ENCODE measurements at places on chromosomes 16 and 17. TPM values are rescaled to one million over a fixed set of nuclear protein-coding genes. Genes with fewer than 3 reads are reported as not detected.

DNA sequence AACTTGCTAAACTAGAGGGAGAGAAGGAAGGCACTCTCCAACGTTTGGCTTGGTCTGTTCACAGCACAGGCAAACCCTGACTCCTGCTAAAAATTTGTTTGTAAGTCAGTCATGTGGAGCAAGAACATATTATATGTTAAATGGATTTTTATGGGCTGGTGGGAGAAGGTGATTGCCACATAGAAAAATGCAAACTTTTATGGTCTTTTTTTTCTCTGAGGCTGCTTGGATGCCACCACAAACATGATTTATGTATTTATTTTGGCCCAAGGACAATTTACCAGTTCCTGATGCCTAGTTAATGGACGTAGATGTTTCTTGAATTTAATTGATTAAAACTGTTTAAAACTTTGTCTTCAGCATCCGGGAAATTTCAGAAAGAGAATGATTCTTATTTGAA, 274.2 kb upstream of the MYOCD start:
- no peaks in the 10 kb centered on the region for H3K4me1 ChIP-seq
- no peaks in the 10 kb centered on the region for H3K36me3 ChIP-seq
- no peak overlapping the region for H3K27ac ChIP-seq
- DNase-seq: no peak

DNA sequence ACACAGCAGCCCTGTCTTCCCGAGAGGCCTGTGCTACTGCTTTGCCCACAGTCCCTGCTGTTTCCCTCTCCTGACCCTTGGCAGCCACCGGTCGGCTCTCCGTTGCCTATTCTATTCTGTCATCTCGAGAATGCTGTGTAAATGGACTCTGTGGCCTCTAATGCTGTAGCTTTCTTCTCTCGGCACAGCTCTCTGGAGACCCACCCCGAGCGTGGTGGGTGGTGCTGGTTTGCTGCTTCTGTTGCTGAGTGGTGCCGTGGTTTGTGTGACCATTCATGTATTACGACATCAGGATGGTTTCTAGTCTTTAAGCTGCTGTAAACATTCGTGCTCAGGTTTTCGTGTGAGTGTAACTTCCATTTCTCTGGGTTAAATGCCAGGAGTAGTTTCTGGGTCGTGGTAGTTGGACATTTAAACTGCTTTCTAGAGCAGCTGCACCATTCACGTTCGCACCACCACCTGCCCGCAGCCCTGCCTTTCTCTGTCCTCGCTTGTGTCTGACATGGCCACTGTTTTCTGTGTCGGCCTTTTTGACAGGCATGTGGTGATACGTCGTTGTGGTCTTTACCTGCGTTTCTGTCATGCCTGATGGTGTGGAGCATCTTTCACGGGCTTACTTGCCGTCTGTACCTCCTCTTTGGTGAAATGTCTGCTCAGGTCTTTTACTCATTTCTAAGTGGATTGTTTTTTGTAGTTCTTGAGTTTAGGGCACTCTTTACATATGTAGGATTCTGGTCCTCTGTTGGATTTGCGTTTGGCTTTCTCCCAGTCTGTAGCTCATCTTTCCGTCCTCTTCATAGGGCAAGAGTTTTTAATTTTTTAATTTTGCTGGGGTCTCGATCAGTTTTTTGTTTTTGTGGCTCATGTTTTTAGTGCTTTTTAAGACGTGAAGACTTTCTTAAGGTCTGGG, 47.7 kb upstream of the ZNF750 start:
- DNase-seq: no peak
- H3K4me3 ChIP-seq: no peak overlapping the region
- peaks cover 21% of the 10 kb centered on the region for H3K36me3 ChIP-seq
- H3K27ac ChIP-seq: peak overlapping the region; percentile 38
- peaks cover 56% of the 10 kb centered on the region for H3K4me1 ChIP-seq

DNA sequence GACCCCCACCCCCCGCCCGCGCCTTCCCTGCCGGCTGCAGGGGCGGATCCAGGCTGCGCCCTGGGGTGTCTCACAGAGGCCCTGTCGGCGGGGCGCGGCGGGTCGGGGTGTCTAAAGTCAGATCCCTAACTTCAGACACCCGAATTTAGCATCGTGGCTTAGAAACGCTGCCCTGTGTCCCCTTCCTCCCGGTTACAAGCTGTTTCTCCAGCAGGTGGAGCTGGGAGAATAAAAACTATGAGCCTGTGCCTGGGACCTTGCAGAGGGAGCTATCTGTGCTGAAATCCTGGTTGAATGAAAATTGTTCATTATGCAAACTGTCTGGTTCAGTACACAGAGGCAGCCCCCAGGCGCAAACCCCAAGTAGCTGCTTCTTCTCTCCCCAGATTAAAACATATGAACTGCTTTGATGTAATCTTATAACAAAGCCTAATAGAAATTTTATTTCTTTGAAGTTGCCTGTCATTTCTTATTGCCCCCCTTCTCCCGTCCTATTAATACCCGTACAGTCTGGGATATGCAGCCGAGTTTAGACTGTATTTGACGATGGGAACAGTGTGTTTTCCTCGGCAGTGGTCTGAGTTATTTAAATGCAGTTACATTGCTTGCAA, 79.0 kb downstream of the RPA1 start:
- no peaks in the 10 kb centered on the region for H3K36me3 ChIP-seq
- no peak overlapping the region for H3K4me3 ChIP-seq
- DNase-seq: peak; percentile 66
- peaks cover 2% of the 10 kb centered on the region for H3K4me1 ChIP-seq

DNA sequence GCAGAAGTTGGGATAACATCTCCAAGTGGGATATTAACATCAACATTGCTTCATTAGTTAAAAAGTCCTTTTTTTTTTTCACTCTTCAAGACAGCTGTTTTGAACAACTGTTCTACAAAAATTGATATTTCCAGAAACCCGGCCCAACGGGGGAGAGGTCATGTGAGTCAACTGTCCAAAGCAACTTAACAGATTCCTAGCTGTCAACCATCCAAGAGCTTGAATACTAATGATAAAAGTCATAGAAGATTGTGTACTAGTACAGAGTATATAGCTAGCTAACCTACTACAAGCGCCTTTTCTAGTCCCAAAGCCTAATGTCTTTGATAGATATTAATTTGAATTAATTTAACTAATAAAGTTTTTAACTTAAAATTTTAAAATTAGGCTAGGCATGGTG, 172.0 kb downstream of the CYB561 start:
- H3K36me3 ChIP-seq: peaks cover 2% of the 10 kb centered on the region
- no peaks in the 10 kb centered on the region for H3K27me3 ChIP-seq
- H3K27ac ChIP-seq: no peak overlapping the region
- H3K4me1 ChIP-seq: peaks cover 23% of the 10 kb centered on the region

DNA sequence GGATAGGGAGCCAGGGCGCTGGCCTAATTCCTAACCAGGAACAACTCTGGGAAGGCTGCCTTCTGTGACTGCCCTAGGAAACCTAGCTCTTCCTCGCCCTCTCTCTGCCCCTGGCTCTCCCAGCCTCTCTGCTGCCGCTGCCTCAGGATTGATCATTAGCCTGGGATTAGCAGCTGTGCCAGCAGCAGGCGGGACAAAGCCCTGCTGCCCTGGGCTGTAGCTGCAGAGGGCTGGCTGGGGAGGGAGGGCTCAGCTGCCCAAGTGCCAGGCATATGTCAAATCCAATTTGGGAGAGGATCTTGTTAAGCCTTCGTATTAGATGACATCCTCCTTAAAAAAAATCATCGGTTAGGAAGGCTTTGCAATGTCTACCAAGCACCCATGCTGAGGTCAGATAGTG, 144.8 kb upstream of the CCL2 start:
- H3K27ac ChIP-seq: no peak overlapping the region
- no peak for DNase-seq
- peaks cover 33% of the 10 kb centered on the region for H3K27me3 ChIP-seq
- H3K4me3 ChIP-seq: no peak overlapping the region
- no peaks in the 10 kb centered on the region for H3K4me1 ChIP-seq

- peaks cover 36% of the 10 kb centered on the region for H3K4me1 ChIP-seq
These were observed 2.4 kb downstream of the SERPINF1 start for GRCh38 chr17:1764284-1764683.

The OR1A2 gene
- total RNA-seq: not detected
